ENCODE measurements at places on chromosomes 7 and 10.

DNA sequence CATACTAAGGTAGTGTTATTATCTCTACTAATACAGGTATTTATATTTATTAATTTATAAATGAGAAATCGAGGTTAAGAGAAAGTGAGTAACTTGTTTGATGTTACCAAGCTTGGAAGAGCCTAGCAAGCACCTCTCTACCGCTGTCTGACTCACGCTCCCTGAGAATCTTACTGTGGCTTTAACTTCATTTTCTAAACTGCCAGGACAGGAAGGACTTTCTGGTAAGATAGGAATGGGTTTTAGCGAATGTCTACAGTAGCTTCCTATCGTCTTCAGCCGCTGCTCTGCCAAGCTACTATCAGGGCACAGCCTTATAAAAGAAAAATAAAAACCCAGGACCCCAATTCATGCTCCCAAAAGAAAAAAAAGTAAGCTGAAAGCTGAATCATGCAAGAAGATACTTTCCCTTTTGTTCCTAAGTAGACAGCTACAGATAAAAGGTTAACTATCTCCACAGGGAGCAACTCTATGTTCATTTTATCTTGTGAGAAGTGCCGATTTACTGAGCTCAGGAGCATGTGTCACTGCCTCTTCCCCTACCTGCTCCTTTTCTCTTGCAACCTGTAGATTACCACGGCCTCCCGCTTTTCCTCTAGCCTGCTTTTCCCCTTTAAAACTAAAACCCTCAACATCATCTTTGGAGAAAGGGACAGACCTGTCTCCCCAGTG is 60.2 kb downstream of the THNSL1 start:
- DNase-seq, result no peak

GRCh38 chr7:70944516-70944915 is 187.4 kb upstream of the GALNT17 start:
- DNase-seq, result no peak

DNA sequence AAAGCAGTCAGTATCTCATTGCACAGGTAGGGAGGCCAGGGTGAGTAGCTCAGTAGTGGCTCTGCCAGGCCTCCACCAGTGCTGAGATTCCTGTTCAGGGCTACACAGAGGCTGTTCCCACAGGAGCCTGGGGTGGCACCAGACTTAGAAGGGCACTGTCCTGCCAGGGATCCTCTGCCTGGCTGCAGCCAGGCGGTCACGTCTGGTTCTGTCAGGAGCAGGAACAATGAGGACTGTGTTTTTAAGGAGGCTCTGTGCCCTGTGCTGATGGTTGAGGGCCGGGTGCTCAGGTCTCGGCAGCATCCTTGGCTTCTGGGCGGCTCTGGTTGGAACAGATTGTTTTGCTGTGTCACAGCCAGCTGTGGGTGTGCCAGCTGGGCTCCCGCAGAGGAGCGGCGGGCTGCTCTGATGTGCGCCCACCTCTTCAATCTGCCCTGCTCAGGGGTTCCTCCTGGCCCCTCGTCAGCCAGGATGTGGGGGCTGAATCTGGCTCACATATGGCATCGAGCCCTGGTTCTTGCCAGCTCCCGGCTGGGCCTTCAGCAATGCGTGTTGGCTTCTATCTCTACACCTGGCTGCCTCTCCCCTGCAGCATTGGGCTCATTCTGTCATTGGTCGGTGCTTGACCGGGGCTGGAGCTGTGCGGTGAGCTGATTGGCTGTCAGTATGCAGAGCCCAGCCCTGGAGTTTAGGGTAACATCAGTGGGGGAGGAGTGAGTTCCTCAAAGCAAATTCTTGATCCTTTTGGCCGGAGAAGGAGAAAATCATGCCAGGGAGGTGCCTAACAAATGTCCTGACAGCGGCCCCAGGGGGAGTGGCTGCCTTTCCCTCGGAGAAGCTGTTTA is 41.2 kb downstream of the TACR2 start:
- DNase-seq, result no peak

GRCh38 chr10:95525033-95525418 is 36.1 kb downstream of the SORBS1 start:
- DNase-seq, result no peak

GRCh38 chr7:70704831-70705346 is 427.1 kb upstream of the GALNT17 start:
- DNase-seq, result no peak

DNA sequence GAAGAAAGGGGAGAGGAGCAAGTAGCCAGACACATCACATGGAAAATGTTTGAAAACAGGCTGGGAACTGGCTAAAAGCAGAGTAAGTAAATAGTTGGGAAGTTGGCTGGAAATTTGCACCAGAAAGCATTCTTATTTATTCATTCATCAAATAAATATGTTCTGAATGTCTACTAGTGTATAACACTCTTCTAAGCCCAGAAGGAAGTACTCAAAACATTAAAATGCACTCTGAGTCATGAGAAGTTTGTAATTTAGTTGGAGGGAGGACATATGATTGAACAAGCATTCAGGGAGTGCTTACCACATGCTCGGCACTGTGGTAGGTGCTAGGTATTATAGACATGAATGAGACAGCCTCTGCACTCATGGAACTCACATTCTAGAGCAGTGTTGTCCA is 37.0 kb upstream of the CNNM1 start:
- DNase-seq, result no peak

GRCh38 chr7:135205850-135206249 is 5.5 kb downstream of the WDR91 start:
- no peak for DNase-seq

- DNase-seq, result no peak
Measured at GRCh38 chr7:64793106-64793755, 997 bp upstream of the ZNF138 start.

GRCh38 chr10:58588673-58589265 is 76.1 kb downstream of the BICC1 start:
- no peak for DNase-seq

GRCh38 chr10:52368725-52369124 is 54.6 kb downstream of the DKK1 start:
- no peak for DNase-seq

GRCh38 chr10:89846281-89846630 is 144.9 kb downstream of the KIF20B start:
- no peak for DNase-seq

DNA sequence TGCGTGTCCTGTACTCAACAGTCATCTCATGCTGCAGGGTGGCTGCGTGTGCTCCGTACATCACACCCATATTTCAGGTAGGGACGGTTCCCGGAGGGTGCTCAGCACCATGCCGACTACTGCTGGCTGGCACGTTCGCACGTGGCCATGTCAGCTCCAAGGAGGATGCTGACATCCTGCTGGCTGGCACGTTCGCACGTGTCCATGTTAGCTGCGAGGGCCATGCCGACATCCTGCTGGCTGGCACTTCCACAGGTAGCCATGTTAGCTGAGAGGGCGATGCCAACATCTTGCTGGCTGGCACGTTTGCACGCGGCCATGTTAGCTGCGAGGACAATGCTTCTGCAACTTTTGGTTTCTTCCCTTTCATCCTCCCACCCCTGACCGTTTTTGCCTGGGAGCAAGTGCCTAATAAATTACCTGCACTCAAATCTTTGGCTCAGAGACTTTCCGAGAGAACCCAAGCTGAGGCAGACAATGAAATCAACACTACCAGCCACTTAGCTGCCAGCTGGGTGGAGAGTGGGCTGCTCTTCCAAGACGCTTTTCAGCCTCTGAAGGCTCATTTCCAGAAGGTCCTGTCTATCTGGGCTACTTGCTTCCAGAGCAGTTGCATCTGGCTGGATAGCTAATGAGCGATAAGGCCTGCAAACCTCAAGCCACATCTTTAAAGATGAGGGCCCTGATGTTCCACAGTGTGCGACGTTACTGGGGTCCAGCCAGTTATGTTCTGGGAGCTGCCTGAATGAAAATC is 104.6 kb downstream of the WDR37 start:
- no peak for DNase-seq

DNA sequence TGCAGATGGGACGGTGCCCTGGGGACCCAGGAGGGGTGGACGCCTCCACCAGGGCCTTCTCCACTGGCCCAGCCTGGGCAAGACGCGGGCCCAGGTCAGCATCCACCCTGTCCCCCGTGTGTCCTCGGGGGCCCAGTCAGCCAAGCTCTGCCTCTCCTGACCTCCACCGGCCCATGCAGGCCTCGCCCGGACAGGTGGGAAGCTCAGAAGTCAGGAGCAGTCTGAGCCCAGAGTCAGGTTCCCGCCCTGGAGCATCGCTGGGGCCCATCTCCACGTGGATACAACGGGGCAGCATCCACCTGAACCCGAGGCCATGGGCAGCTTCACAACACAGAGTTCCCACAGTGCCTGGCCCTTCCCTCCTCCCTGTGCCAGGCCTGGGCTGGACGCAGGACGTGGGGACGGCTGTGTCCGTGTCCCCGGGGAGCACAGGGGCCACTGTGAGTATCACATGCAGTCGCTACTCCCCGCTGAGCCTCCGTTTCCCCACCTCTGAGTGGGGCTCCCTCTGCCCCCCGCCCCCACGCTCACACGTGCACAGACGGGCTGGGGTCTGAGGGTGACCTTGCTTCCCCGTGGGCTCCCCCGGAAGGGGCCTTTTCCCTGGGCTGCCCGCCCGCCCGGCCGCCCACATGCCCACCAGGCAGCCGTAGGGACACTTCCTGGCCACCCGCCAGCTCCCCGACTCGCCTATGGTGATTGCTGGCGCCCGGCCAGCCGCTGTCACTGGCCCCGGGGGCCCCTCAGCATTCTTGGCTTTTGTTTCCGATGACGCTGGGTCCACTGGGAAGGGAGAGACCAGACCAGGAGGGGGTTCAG is 64.3 kb downstream of the PDGFA start:
- no peak for DNase-seq

GRCh38 chr7:16409777-16410176 is 11.6 kb downstream of the CRPPA start:
- DNase-seq, result no peak

DNA sequence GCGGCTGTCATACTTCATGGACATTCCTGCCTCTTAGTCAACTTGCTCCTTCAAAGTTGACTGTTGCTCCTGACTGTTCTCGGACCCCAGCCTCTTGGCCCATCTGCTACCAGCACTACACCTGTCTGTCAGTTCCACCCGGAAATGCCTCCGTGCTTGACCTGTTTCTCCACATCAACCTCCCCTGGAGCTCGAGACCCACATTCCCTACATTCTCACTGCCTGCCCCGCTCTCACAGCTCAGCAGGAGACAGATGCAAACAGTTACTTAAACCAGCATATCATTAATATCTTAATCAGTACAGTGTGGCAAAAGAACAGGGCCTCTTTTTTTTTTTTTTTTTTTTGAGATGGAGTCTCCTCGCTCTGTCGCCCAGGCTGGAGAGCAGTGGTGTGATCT is 174.3 kb downstream of the NRP1 start:
- DNase-seq, result no peak

GRCh38 chr10:35934642-35934995 is 292.5 kb upstream of the FZD8 start:
- no peak for DNase-seq

- no peak for DNase-seq
Measured at GRCh38 chr7:131835141-131835540, 278.7 kb upstream of the PODXL start.

GRCh38 chr10:32239769-32240168 is 107.2 kb downstream of the EPC1 start:
- DNase-seq, result no peak

- DNase-seq, result no peak
Measured at GRCh38 chr10:405648-406047, 270.4 kb downstream of the ZMYND11 start.

DNA sequence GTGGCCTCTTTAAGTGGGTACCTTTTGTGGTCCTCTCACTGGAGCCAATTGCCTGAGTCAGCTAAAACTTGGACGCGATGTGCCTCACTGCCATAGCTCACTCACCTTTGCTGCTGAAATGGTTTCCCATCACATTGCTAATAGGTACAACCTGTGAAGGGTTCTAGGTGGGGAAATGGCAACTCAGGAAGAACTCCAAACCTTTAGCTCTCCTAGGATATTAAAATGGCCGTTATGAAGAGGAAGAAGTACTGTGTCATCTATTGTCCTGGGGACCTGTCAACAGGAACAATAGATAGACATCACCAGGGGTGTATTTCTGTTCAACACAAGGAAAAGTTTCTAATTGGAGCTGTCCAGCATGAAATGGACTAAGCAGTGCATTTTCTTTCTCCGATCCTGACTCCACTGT is 1.2 kb upstream of the ZNF655 start:
- no peak for DNase-seq

- no peak for DNase-seq
Measured at GRCh38 chr7:109545686-109546085, 976.0 kb downstream of the DNAJB9 start.

DNA sequence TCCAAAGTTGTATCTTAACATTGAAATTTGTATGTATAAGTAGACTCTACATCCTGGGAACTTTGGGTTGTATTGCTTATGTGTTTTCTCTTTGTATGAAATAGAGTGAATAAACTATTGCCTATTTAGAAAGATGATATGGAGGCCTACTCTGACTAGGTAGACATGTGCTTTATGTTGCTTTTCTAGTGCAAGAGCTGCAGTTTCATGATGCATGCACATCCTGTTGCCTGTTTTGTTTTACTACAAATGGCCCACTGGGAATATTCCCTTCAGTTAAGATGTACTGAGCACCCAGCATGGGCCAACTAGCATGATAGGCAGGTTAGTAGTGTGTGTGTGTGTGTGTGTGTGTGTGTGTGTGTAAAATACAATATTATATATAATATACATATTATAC is 282.1 kb upstream of the LRGUK start:
- DNase-seq, result no peak

- no peak for DNase-seq
Measured at GRCh38 chr10:35752469-35753461, 110.7 kb upstream of the FZD8 start.

DNA sequence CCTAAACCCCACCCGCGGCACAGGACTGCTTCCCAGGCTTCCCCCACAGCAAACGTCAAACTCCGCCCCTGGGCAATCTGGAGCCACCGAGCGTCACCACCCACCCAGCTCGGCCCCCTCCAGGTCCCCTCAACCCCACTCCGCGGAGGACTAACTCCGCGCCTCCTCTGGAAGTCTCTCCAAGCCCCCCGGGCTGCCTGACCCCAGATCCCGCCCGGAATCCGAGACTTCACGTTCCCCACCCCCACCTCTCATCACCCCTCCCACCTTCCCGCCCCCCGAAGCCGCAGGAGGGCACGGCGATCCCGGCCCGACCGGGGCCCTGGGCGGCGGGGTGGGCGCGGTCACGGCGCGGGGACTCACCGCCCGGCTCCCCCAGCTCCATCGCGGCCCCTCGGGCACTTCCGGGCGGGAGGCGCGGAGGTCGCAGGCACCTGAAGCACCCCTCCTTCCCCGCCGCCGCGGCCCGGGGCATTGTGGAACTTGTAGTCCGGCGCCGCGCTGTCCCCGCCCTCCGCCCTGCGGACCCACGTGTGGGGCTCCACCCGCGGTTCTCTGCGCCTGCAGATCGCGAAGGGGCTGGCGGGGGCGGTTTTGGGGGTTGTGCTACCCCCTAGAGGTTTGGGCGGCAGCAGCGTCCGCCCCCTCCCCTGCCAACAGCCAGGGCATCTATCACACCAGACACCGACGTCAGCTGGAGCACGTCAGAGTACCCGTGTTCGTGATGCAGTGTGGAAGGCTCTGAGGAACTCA is at the start of gene TMUB1:
Gene TMUB1 (minus strand): TSS at position 423 of the 753 bp plus-strand sequence. CDS start 930 bp downstream, outside the sequence.
- DNase-seq, result peak; percentile 79

All from activated T-helper 9 cell treated with anti-CD3 and anti-CD28 coated beads, Interleukin-2, amount 50 U/mL, for 16 hours (primary cell).